ENCODE measurements at places on chromosomes 7 and 10. TPM values are rescaled to one million over a fixed set of nuclear protein-coding genes. Genes with fewer than 3 reads are reported as not detected.

The GIMAP6 gene
- 173 TPM for polyA plus RNA-seq

The MYOF gene
- not detected for polyA plus RNA-seq

The OGDHL gene
- polyA plus RNA-seq = not detected

The CRYGN gene
- polyA plus RNA-seq = not detected

The TMEM184A gene
- polyA plus RNA-seq = not detected

The HEPACAM2 gene
- polyA plus RNA-seq = not detected

The AEBP1 gene
- polyA plus RNA-seq = not detected

The RBP3 gene
- polyA plus RNA-seq = not detected

The TRIL gene
- not detected for polyA plus RNA-seq

The MRLN gene
- polyA plus RNA-seq = not detected

The GJC3 gene
- not detected for polyA plus RNA-seq

The COMTD1 gene
- polyA plus RNA-seq = 42.8 TPM

DNA sequence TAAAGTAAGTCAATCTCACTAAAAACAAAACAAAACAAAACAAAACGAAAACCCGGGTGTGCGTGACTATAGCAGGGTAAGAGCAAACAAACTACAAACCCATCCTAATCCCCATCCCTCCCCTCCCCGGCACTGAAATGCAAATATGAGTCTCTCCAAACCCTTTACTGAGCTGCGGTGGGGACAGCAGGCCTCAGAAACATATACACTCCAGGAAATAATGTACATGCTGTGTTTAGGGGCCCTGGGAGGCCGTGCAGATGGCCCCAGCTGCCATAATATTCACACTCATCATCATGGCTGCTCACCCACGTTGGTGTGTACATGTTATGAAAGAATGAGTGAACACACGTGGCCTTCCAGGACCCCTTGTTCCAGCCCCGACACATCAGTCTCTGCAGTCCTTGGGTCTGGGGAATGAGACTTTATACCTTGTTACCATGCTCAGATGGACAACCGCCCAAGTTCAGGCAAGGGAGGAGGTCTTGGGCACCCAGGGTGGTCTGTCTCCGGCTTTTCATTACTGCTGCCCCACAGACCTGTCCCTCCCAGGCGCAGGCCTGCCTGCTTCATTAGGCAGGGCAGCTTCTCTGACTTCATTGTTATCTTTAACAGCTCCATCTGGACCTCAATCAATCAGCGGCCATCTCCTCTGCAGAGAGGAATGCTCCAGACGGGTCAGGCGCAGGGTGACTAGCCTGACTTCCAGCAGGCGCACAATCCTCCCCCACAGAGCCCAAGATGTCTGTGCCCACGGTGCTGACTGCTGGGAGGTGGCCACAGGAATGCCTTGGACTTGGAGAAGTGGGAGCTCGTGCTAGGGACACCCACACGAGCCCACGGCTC is 20.6 kb downstream of the HSPA12A start:
- no peaks in the 10 kb centered on the region for H3K36me3 ChIP-seq
- H3K4me1 ChIP-seq = peaks cover 4% of the 10 kb centered on the region
- no peak overlapping the region for H3K4me3 ChIP-seq

DNA sequence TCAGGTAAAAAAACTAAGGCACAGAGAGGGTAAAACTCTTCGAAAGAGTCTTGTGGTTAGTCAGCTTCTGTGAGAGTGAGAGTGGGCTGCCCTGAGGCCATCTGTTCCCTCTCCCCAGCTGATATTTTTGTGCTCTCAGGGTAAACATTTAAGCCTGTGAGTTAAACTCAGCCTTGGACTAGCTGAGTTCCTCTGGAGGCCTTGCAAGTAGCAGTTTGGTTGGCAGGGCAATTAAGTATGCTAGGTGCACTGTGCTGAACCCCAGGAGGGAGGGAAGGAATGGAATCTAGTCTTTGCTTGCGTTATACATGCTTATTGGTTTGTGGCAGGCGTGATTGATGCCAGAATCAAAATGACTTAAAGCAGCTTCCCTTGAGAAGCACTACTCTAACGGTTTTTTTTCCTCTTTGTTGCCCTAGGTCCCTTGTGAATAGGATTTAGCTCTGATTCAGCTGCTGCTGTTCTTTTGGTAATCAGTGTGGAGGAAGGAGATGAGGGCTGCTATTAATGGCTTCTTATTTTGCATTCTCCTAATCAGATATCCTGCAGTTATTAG is 140.2 kb downstream of the AUTS2 start:
- peaks cover 10% of the 10 kb centered on the region for H3K4me1 ChIP-seq
- H3K4me3 ChIP-seq = no peak overlapping the region
- H3K27ac ChIP-seq = no peak overlapping the region
- no peaks in the 10 kb centered on the region for H3K27me3 ChIP-seq
- DNase-seq = no peak
- H3K36me3 ChIP-seq = no peaks in the 10 kb centered on the region

DNA sequence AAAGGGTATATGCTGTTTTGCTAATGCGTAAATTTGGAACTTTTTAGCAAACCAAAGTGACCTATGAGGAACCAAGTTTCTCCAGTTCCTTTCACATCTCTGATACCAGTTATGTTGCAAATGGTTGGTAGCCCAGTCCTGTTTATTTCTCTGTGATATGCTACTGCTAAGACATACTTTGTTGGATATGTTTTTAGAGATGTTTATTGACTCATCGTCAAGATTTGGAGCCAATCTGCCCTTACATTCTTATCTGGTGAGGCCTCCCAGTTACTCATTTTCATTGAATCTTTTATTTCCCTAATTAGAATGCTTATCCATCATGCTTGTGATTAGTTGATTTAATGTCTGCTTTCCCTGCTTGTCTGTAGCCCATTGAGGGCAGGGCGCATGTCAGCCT is 58.9 kb downstream of the LRGUK start:
- no peak overlapping the region for H3K27ac ChIP-seq
- no peak for DNase-seq
- no peak overlapping the region for H3K4me3 ChIP-seq
- H3K27me3 ChIP-seq = peaks cover 2% of the 10 kb centered on the region
- H3K36me3 ChIP-seq = no peaks in the 10 kb centered on the region

- peaks cover 9% of the 10 kb centered on the region for H3K4me1 ChIP-seq
- no peak overlapping the region for H3K4me3 ChIP-seq
- DNase-seq = no peak
- H3K36me3 ChIP-seq = peaks cover 3% of the 10 kb centered on the region
- no peak overlapping the region for H3K27ac ChIP-seq
Measured at GRCh38 chr10:127275272-127275671, 78.9 kb upstream of the INSYN2A start.

- H3K27ac ChIP-seq = no peak overlapping the region
- no peak for DNase-seq
- H3K4me3 ChIP-seq = no peak overlapping the region
- H3K27me3 ChIP-seq = no peaks in the 10 kb centered on the region
- no peaks in the 10 kb centered on the region for H3K36me3 ChIP-seq
- no peaks in the 10 kb centered on the region for H3K4me1 ChIP-seq
Measured at GRCh38 chr7:20114468-20114867, 102.7 kb downstream of the MACC1 start.

GRCh38 chr7:112185005-112185834 is 21.0 kb downstream of the DOCK4 start:
- no peak for DNase-seq
- no peaks in the 10 kb centered on the region for H3K36me3 ChIP-seq
- no peaks in the 10 kb centered on the region for H3K4me1 ChIP-seq
- H3K4me3 ChIP-seq = no peak overlapping the region

DNA sequence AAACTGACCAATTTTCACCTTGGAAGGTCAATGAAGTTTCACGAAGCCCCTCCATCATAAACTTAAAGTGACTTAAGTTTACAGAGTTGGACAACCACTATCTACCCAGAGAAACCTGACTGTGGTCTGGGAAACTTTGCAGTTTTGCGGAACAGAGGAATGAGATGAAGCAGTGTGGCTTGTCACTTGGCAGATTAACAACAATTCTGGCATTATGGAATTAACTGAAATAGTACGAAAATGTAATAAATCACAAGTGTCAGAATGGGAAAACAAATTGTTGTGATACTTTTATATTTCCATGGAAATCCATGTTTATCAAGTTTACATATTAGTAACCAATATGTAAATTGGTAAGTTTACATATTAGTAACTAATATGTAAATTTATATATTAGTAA is 4.9 kb downstream of the KMT2C start:
- no peak overlapping the region for H3K27ac ChIP-seq
- H3K4me3 ChIP-seq = no peak overlapping the region
- H3K36me3 ChIP-seq = no peaks in the 10 kb centered on the region
- no peak for DNase-seq
- H3K4me1 ChIP-seq = peaks cover 75% of the 10 kb centered on the region

DNA sequence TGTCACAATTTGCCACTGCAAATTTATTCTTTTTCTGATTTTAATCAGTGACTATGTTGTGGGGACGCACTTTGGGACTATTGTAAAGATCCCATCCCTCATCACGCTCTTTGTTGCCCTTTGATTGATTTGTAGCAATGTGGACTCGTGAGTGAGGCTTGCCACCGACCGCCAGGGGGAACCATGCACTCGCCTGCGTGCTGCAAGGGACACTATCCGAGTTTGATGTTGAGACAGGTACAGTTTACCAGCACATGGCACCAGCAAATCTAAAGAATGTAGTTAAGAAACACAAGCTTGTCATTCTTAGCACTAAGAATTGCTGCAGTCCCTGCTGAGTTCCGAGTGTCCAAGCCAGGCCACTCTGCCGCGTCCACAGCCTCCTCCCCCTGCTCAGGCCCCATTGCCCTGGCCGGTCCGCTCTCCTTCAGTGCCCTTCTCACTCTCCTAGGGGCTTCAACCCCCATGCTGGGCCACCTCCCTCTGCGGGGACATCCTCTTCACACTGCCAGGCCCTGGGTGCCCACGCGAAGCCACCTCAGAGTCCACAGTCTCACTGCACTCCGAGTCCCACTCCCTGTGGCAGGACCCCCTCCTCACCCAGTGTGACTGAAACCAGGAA is 2.0 kb upstream of the SFTPA2 start:
- no peak overlapping the region for H3K27ac ChIP-seq
- no peaks in the 10 kb centered on the region for H3K4me1 ChIP-seq
- DNase-seq = peak; percentile 38
- no peak overlapping the region for H3K4me3 ChIP-seq

- H3K27me3 ChIP-seq = peaks cover 10% of the 10 kb centered on the region
- H3K4me3 ChIP-seq = no peak overlapping the region
- H3K27ac ChIP-seq = no peak overlapping the region
- H3K4me1 ChIP-seq = peaks cover 32% of the 10 kb centered on the region
Measured at GRCh38 chr10:43940898-43941837, 292.5 kb upstream of the ZNF32 start.

DNA sequence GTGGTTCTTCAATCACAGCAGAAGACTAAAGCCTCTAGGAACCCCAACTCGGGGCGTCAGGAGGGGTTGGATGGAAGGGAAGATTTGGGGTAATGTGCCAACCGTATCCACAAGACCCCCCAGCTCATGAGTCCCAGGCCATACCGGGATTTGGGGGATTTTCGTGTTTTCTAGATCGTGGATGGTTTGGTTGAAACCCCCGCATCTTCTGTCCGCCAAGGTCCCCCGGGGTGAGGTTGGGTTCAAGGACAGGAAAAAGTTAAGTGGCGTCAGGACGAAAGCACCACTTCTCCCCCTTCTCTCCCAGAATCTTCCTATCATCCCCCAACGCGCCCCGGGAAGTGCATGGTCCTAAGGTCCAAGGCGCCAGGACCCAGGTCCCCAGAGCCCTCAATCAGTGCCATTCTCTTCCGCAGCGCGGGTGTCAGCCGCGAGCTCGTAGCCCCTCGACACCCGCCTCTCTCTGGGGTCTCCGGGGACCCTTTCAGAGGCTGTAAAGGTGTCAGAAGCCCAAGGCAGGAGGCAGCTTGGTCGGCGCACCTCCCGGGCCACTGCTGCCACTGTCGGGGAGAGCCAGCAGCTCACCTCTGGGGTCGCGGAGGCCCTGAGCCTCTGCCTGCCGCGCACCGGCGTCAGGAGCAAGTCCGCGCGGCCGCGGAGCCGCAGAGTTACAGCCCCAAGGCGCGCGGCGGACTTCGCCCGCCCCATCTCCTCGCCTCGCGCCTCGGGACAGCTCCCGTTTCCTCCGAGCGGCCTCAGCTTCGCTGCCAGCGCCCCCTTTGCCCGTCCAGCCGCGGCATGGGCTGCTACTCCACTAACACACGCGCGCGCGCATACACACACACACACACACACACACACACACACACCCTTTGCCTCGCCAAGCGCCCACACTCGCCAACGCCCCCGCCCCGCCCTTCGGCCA is 1.5 kb downstream of the MKX start:
- peak overlapping the region; percentile 80 for H3K4me3 ChIP-seq
- DNase-seq = no peak
- H3K27ac ChIP-seq = no peak overlapping the region
- H3K4me1 ChIP-seq = peaks cover 36% of the 10 kb centered on the region
- peaks cover 24% of the 10 kb centered on the region for H3K27me3 ChIP-seq
- no peaks in the 10 kb centered on the region for H3K36me3 ChIP-seq

GRCh38 chr10:43390759-43391158 is 18.2 kb downstream of the HNRNPF start:
- peaks cover 49% of the 10 kb centered on the region for H3K36me3 ChIP-seq
- peaks cover 65% of the 10 kb centered on the region for H3K4me1 ChIP-seq
- DNase-seq = peak; percentile 49

DNA sequence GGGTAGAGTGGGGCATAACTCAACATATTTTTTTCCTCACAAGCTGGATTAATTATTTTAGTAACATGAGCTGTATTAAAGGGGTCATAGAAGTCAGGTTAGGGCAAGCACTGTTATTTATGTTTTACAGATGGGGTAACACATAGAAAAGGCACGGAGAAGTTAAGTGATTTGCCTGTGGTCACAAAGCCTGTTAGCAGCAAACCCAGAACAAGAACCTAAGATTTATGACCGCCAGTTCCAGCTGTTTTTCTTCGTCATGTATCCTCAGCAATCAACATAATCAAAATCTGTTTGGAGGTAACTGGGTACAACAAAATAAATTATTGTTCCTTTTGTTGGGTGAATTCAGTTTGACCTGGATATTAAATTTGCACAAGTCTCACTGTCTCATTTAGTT is 57.2 kb upstream of the BET1 start:
- no peak overlapping the region for H3K4me3 ChIP-seq
- peaks cover 20% of the 10 kb centered on the region for H3K4me1 ChIP-seq
- H3K27ac ChIP-seq = no peak overlapping the region

DNA sequence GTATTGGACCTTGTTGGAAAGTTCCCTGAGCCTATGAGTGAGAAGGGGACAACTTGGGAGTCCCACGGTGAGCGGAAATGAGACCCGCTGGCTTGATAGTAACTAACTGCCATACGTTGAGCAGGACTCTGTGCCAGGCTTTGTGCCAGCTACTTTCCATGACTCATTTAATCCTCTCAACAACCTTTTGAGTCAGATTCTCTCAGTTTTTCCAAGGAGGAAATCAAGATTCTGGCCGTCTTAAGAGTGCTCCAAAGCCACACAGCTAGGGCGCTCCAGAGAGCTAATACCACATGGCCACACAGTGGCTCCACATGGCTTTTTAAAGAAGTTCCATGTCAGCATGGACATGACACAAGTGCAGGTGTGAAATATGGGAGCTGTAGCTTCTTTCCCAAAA is 55.7 kb downstream of the NOD1 start:
- H3K4me3 ChIP-seq = no peak overlapping the region
- H3K27ac ChIP-seq = no peak overlapping the region
- no peaks in the 10 kb centered on the region for H3K27me3 ChIP-seq
- no peak for DNase-seq
- H3K36me3 ChIP-seq = peaks cover 29% of the 10 kb centered on the region
